NCI-H1048 (cell line): ENCODE measurements at places on chromosomes 4 and X.

DNA sequence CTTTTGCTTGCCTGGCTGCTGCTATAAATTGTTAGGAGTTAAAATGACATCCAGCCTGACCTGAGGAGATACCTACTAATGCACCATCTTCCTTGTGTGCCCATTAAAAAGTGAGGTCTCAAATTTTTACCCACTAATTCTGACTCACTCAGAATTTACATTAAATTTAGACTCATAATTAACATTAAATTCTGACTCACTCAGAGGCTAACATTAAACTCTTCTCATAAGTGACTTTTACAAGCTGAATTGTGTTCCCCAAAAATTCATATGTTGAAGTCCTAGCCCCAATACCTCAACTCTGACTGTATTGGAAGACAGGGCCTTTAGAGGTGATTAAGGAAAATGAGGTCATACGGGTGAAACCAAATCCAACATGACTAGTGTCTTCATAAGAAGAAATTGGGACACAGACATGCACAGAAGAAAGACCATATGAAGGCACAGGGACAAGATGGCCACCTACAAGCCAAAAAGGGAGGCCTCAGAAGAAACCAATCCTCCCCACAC lies 11.8 kb downstream of the CASP6 start:
- DNase-seq: no peak

DNA sequence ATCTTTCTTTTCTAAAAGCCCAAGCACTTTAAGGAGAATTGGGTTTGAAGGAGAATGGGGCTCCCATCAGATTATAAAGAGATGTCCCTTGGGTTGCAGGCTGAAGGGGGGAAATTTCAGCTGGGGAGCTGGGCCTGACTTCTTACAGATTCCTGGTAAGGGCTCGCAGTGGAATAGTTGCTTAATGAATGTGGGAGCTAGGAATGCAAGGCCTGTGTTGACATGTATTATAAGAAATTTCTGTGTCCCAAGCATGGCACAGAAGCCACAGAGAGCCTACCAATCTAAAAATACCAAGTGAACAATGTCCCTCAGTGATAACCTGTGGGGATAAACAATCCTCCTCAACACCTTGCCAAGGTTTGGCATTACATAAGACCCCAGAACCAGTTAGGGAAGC lies 39.3 kb upstream of the WNK3 start:
- DNase-seq: no peak

- DNase-seq: no peak
Observed at GRCh38 chrX:38400389-38400910, 48.0 kb downstream of the OTC start.

GRCh38 chr4:101835121-101835904 lies 44.8 kb downstream of the BANK1 start:
- no peak for DNase-seq

GRCh38 chr4:177546745-177547144 lies 104.5 kb upstream of the AGA start:
- no peak for DNase-seq
